Stimulated activated CD4-positive, alpha-beta T cell treated with anti-CD3 and anti-CD28 coated beads, Interleukin-4, amount 100 ng/mL, for 4 hours (primary cell): ENCODE measurements at places on chromosomes 16 and 17.
A peak's percentile ranks its signal among the peaks of the same experiment; 100 is the strongest.

GRCh38 chr17:75252039-75252816 is 9.2 kb downstream of the GGA3 start:
- no peak for DNase-seq

GRCh38 chr17:70658317-70658716 is 489.0 kb downstream of the KCNJ2 start:
- no peak for DNase-seq

DNA sequence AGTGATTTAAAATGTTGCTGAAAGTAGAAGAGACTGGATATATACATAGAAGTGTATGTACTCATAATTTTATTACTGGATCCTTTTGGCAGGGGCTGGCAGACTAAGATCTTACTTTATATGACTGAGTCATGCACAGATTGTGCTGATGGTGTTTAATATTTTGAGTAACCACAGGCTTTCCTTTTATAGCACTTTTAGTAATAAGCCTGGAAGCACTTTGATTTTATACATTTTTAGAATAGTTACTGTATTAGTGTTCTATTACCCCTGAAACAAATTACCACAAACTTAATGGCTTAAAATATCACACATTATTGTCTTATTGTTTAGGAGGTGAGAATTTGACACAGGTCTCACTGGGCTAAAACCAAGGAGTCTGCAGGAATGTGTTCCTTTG is 113.4 kb upstream of the CDH8 start:
- DNase-seq, result no peak

- DNase-seq, result no peak
These were observed 39.2 kb upstream of the ABCC12 start for GRCh38 chr16:48194828-48195556.

- DNase-seq, result no peak
These were observed 93.3 kb downstream of the TOX3 start for GRCh38 chr16:52453644-52454043.

DNA sequence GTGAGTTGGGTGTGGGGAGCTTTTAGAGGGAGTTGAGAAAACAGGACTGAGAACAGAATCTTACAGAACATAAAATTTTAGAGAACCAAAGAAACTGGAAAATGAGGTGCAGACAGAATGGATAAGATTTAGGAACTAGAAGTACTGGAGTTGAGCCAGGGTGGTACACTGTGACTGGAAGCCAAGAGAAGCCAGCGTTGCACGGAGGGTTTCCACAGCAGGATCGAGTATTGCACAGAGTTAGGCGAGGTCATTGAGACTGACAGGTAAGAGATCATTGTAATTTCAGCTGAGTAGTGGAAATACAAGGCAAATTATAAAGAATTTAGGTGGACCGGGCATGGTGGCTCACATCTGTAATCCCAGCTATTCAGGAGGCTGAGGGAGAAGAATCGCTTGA is 6.6 kb downstream of the GSDMA start:
- no peak for DNase-seq

DNA sequence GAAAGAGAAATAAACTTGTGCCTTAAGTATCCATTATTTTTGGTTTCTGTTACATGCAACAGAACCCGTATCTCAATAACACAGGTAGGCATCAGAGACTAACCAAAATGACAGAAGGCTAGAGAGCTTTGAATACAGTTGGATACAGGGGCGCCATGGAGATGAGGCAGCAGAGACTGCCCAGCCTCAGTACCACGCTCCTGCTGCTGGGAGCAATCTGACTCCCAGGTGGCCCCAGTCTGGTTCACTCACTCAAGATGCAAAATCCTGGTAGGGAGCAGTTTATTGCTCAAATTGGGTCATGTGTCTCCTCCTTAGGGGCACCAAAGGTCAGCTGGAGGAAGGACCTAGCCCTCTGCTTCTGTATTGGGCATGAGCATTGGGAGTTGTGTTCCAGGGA is 218.9 kb downstream of the USP22 start:
- no peak for DNase-seq

DNA sequence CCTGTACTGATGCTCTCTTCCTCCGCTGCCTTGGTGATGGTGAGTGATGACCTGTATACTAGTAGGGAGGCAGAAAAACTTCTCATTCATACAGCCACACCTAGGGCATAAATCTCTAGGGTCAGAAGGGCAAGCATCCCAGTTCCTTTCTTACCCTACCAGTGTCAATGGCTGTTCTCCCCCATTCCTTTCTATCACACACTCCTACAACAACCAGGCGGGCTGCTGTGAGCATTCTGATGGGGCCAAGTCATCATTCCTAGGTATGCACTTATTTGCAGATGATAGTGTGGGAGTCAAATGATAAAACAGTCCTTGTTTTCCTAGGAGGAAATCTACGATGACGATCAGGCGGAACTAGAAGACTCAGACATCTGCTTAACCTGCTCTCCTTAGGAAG is 14.0 kb upstream of the SLC6A4 start:
- DNase-seq, result no peak

DNA sequence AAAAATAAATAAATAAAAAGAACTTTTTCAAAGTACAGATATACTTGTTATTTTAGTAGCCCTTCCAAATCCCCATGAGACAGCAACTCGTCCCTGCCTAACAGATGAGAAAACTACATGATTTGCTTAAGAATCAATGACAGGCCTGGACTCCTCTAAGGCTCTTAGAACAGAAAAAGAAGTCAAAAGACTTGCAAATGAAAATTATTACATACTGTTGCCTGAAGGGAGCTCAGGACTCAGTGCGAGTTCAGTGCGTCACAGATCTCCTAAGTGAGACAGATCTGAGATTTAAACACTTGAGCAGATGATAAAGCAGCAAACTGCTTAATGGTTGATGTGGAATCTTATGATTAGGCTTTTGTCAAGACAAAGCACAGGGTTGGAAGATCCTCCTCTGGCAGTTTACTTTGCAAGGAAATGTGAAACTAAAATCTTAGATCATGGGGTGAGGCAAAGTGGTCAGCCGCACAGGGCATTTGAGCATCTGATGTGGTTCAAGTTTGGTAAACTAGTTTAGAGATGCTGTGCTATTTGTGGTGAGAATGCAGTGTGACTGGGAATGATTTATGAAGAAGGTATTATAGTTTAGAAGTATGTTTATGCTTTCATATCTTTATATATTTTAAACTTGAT is 138.1 kb downstream of the TRIM37 start:
- no peak for DNase-seq

DNA sequence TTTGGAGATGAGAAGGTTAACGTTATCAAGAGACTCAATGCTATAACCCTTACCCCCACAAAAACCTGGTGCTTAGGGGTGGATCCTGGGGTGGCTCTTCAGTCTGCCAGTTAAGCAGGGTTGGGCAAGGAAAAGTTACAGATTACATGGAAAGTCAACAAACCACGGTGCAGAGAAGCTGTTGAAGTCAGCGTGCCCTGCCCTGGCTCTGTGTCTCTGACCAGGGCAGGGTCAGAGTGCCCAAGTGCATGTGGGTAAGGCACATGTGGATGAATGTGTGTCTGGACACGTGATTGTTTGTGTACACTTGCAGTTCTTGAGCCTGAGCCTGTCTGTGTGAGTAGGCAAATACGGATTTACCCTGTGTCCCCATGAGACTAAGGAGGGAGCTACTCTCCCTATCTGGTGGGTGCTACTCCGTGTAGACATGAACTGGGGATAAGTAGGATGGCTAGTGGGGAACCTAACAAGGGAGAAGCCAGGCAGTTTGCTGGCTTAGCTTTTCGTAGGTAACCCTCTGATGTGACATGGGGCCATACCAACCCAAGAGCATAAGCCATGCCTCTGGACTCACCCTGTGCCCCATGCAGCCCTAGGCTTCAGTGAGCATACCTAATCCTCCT is 5.5 kb downstream of the IGFBP4 start:
- no peak for DNase-seq

DNA sequence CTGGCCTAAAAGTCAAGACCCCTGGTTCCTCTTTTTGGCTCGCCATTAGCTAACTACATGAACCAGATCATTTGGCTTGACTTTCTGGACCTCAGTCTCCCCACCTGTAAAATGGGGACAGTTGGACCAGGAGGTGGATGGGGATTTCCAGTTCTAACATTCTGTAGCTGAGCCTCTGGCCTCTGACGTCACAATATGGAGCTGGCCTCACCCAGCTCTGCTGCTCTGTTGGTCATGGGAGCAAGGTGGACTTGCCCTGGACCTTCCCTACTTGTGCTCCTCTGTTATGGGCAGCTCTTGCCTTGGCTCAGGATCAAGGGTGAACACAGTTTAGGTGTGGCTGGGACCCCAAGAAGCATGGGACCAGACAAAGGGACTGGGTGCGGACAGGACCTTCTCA is 16.5 kb upstream of the KCNH6 start:
- DNase-seq, result no peak

DNA sequence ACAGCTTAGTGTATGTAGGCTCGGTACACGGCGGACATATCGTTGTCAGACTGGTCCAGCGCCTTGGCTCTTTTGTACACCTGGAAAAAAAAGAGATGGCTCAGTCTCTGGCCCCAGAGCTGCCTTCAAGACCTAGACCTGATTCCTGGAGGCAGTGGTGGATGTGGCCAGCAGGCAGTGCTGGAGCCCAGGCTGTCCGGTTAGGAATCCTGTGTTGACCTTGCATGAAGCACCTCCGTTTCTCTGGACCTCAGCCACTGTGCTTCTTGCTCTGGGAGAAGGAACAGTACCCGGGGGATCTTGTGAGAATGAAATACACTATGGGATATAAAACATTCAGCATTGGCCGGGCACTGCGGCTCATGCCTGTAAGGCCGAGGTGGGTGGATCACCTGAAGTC is 2.8 kb upstream of the ROGDI start:
- no peak for DNase-seq

DNA sequence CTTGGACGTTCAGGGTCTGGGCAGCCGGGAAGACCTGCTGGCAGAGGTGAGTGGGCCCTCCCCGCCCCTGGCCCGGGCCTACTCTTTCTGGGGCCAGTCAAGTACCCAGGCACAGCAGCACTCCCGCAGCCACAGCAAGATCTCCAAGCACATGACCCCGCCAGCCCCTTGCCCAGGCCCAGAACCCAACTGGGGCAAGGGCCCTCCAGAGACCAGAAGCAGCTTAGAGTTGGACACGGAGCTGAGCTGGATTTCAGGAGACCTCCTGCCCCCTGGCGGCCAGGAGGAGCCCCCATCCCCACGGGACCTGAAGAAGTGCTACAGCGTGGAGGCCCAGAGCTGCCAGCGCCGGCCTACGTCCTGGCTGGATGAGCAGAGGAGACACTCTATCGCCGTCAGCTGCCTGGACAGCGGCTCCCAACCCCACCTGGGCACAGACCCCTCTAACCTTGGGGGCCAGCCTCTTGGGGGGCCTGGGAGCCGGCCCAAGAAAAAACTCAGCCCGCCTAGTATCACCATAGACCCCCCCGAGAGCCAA is 8.6 kb upstream of the ABCC3 start:
- DNase-seq, result peak; percentile 57

DNA sequence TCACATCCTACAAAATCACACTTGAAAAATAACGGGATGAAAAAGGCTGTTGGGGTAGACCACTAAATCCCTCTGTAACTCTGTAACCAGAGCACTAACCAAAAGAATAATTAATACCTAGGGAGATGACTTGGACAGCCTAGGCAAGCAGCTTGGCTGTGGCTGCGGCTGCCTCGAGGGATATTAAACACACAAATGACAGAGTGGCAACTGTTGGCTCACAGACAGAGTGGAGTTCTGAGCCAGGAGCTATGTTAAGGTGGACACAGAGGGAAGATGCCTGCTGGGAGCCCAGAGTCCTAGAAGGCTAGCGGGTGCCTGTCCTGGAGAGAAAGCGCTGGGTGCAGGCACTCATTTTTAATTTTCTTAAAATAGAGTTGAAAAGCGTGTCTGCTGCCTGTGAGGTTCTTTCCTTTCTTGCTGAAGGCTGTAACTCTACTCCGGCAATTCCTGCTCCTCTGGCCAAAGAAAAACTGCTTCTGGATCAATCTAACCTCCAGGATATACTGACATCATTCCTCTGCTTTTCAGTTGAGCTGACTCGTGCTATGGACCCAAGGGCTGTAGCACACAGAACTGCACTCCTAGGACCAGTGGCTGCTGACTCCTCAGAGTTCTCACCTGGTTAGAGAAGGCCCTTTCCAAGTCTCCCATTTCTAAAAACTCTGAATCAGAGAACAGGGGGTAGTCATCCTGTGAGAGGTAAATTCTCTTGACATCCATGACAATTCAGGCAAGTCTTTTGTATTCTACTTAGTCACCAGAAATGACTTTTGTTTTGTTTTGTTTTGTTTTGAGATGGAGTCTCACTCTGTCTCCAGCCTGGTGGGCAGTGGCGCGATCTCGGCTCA is 147.9 kb downstream of the STX8 start:
- no peak for DNase-seq
